ELF-1 (cell line): ENCODE measurements at places on chromosomes 12 and 14.

DNA sequence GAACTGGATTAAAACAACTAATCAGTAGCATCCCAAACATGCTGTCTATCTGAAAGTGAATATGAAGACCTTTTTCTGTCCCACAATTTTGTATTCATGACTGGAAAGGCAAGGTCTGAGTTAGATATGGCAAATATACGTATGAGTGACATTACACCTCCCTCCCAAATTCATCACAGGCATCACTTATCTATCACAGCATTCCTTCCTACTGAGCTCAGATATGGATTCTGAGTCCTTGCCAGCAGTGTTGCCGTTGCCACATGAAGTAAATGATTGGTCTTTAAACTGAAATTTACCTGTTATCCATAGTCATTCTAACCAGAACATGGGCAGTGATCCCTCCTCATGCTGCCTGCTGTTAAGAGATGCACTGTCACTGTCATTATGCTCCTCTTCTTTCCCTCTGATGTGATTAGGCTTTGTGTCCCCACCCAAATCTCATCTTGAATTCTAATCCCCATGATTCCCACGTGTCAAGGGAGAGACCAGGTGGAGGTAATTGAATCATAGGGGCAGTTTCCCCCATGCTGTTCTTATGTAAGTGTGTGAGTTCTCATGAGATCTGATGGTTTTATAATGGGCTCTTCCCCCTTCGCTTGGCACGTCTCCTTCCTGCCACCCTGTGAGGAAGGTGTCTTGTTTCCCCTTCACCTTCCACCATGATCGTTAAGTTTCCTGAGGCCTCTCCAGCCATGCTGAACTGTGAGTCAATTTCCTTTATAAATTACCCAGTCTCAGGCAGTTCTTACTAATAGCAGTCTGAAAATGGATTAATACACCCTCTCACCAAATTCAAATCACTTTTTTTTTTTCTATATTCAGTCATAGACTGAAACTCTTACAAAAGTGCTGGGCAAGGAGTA, 288.4 kb downstream of the NUAK1 start:
- no peak for DNase-seq

DNA sequence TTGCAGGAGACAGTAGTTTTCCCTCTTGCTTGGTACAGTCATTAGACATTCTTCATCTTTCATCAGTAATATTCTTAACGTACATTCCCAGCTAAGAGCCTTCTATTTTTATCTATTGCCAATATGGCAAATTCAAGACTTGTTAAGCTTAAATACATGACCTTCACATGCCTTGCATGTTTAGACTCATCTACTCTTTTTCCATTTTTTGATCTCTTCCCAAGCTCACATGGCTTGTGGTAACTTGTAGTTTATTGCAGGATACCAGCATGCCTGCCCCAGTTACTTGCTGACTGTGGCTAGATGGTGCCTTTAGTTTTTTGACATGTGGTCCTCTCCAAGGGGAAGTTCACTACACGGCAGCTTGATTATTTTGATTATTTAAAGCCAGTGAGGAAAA, 729.0 kb downstream of the SLC6A15 start:
- DNase-seq, result no peak

- DNase-seq, result peak; percentile 21
These were observed 103.8 kb upstream of the ETV6 start for GRCh38 chr12:11545484-11546330.

GRCh38 chr14:37588667-37588955, 6.4 kb downstream of the FOXA1 start:
- peak; percentile 54 for DNase-seq

DNA sequence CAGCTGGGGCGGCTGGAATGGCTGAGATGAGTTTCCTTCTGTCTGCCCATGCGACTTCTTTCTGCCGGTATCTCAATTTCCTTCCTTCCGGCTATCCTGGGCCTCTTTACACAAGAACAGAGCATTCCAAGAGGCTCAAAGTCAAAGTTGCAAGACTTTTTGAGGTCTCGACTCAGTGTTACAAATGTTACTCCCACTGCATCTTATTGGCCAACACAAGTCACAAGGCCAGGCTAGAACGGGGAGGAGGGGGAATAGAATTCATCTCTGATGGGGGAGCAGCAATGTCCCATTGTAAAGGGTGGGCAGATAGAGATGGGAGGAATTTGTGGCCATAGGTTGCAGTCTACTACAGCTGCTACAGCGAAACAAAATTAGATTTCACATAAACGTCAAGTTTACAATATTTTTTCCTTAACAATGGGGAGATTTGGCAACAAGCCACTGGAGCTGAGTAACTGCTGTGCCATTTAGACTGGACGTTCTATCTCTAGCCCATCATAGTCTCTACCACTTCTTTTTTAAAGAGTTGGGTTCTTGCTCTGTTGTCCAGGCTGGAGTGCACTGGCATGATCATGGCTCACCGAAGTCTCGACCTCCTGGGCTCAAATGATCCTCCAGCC, 9.5 kb upstream of the NYNRIN start:
- no peak for DNase-seq

- DNase-seq, result no peak
These were observed 181.2 kb upstream of the NRXN3 start for GRCh38 chr14:77988970-77989369.

- DNase-seq, result no peak
These were observed 52.6 kb downstream of the GALNT16 start for GRCh38 chr14:69312608-69313007.

- no peak for DNase-seq
These were observed 2.1 kb downstream of the SIX4 start for GRCh38 chr14:60722107-60722356.

GRCh38 chr12:118063576-118064391, 2.8 kb upstream of the WSB2 start:
- no peak for DNase-seq

GRCh38 chr14:72975770-72976169, 49.5 kb downstream of the DCAF4 start:
- DNase-seq, result no peak

DNA sequence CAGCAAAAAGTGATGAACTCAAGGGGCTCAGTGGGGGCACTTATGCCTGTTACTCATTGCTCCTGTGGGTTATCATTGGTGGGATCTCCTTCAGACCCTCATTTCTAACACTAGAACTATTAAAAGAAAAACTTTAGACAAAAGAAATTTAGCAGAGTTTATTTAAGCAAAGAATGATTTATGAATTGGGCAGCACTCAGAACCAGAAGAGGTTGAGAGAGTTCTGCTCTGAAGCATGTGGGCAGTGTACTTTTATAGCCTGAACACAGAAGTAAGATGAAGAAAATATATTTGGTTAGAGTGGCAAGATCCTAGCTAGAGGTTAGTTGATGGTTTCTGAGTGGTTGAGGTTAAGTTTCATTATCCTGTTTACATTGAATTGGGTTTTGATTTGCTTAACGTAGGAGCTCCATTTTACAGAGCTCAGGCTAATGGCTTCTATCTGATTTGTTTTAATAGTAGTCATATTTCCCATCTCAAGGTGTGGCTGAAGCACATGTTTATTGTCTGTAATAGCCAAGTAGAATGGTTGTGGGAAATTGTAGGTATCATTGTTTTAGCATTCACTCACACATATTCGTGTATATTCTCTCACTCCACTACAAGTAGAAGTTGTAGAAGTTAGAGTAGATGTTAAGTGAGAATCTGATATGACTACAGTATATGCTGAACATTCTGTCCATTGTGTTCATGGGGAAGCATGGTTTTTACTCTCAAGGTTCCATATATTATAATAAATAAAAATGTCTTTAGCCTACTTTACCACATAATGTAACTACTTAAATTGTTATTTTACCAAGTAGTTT, 27.6 kb downstream of the LEMD3 start:
- no peak for DNase-seq

DNA sequence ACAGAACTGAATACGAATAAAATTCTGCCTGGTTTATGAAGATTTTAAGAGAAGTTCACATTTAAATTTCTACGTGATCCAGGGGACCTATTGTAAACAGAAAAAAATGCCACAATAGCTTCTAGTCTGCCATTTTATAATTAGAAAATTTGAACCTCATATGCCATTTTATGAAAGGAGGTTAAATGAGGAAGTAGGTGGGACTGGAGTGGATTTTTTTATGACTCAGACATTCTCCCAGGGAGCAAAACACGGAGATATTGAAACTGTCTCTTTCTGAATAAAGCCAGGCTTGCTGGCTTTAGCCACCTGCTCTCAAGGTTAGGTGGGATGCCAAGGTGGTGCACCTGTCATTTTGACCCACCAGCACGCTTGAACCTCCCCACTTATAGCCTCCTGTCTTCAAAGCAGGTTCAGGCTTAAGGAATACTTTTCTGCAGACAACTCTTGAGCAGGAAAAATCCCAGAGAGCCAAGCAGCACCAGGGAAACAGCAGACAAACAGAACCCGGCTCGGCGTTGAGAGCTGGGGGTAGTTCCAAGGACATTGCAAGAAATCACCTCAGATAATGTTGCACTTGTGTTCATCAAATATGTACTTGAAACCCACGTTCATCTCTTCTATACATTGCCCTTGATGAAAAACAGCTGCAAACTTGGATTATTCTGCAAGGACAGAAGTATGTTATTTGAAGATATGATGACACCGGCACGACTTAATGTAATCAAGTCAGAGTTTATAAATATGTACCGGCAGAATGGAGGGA, 203.7 kb downstream of the PPM1H start:
- no peak for DNase-seq

DNA sequence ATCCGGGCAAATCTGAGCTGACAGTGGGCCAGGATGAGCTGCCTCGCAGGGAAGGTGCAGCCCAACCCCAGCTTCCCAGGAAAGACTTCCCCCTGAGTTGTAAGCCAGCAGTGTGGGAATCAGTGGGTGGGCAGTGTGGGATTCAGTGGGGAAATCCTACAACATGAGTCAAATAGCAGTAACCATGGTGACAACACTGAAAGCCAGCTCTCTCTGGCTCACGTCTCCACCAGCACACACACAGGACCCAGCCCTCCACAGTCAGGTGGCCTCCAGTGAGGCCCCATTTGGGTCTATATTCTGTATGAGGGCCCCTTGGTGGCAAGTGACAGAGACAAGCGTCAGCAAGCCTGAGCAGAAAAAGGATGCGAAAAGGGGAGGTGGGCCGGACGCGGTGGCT, 6.0 kb upstream of the LGALS3 start:
- no peak for DNase-seq

GRCh38 chr12:50275556-50275955, 7.8 kb downstream of the LIMA1 start:
- DNase-seq, result no peak

- peak; percentile 43 for DNase-seq
These were observed 14.6 kb upstream of the NUDT14 start for GRCh38 chr14:105195522-105196264.

- no peak for DNase-seq
These were observed 12.8 kb downstream of the DUSP6 start for GRCh38 chr12:89339526-89339925.
